ENCODE measurements at places on chromosomes 16 and 17. TPM values are rescaled to one million over a fixed set of nuclear protein-coding genes. Genes with fewer than 3 reads are reported as not detected.
A peak's percentile ranks its signal among the peaks of the same experiment; 100 is the strongest.

Gene SGCA
- polyA plus RNA-seq, result 5.5 TPM

Gene GLTPD2
- not detected for polyA plus RNA-seq

Gene EVPLL
- polyA plus RNA-seq, result not detected

Gene HAGH
- polyA plus RNA-seq, result 75.3 TPM

Gene KRT25
- polyA plus RNA-seq, result not detected

Gene SDK2
- polyA plus RNA-seq, result 0.27 TPM

Gene FBXW10
- polyA plus RNA-seq, result 1.4 TPM

Gene ACSM5
- polyA plus RNA-seq, result 4.4 TPM

Gene TSPAN10
- polyA plus RNA-seq, result 0.27 TPM

Gene ABCA3
- polyA plus RNA-seq, result 21.3 TPM

Gene APOH
- 0.32 TPM for polyA plus RNA-seq

Gene CDK5R1
- polyA plus RNA-seq, result 3.0 TPM

Gene CD7
- 1.1 TPM for polyA plus RNA-seq

Gene FBF1
- polyA plus RNA-seq, result 3.1 TPM

DNA sequence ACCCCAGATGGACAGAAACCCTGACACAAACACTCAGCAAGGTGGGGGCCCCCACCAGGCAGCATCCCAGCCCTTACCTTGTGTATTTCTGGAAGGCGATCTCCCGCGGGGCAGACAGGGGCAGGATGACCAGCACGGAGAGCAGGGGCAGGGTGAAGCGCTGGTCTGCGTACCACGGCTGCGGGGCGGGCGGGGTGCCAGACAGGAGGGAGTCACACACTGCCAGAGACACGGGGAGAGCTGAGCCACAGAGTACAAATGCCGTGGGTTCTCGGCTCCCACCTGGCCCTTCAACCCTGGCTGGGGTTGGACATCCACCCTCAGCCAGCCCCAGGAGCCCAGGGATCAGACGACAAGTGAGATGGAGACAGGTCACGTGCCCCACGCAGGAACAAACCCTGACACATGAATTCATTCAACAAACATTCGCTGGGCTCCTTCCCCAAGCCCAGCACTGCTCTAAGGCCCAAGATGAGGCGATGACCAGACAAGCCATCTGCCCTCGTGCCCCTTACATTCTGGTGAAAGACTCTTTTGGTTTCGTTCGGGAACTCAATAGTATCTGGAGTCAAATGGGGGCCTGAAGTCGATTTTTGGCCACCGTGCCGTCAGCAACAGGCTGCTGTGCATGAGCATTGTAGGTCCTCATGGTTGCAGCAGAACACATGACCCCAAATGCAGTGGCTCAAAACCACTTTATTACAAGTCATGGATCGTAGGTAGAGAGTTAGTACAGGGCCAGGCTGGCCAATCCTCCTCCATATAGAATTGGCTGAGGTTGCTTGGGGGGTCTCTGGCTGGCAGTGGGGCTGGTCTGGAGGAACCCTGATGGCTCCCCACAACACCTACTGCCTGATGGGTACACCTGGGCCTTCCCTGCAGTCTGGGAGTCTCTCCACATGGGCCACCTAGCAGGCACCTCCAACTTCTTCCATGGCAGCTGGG is 9.1 kb downstream of the SLC38A8 start:
- no peak overlapping the region for H3K27ac ChIP-seq
- no peak overlapping the region for H3K4me3 ChIP-seq
- no peaks in the 10 kb centered on the region for H3K27me3 ChIP-seq
- no peak for DNase-seq

DNA sequence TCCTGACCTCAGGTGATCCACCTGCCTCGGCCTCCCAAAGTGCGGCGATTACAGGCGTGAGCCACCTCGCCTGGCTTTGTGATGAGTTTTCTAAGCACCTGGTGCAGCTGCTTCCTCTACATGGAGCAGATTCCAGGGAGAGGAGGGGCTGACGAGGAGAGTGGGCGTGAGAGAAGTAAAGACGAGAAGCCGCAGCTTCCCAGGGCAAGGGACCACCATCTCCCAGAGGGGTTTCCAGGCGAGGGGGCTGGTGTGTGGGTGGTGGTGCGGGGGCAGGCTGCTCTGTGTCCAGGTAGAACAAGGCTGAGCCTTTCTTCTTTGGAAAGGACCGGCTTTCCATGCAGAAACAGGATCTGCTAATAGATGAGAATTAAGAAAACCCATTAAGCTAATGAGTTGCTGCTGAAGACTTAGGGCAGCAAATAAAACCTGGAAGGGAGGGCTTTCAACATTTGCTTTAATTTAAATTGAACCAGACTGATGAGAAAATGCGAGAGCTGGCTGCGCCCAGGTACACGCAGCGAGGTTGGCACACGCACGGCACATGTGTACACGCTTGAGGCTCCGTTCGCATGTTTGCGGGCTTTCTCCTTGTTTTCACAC is 236.7 kb downstream of the RBFOX3 start:
- H3K4me1 ChIP-seq, result no peaks in the 10 kb centered on the region
- no peaks in the 10 kb centered on the region for H3K27me3 ChIP-seq
- H3K27ac ChIP-seq, result no peak overlapping the region
- no peak overlapping the region for H3K4me3 ChIP-seq

GRCh38 chr17:41654678-41655607 is 30.6 kb upstream of the KRT17 start:
- no peaks in the 10 kb centered on the region for H3K27me3 ChIP-seq
- no peaks in the 10 kb centered on the region for H3K36me3 ChIP-seq
- no peak for DNase-seq
- H3K4me3 ChIP-seq, result no peak overlapping the region
- H3K4me1 ChIP-seq, result no peaks in the 10 kb centered on the region

GRCh38 chr16:9225527-9226316 is 134.3 kb downstream of the HAPSTR1 start:
- H3K36me3 ChIP-seq, result no peaks in the 10 kb centered on the region
- no peak for DNase-seq
- no peak overlapping the region for H3K4me3 ChIP-seq
- no peaks in the 10 kb centered on the region for H3K4me1 ChIP-seq

GRCh38 chr17:17684906-17685774 is 3.9 kb downstream of the RAI1 start:
- H3K27ac ChIP-seq, result peak overlapping the region; percentile 49
- no peak for DNase-seq
- peaks cover 21% of the 10 kb centered on the region for H3K4me1 ChIP-seq
- no peaks in the 10 kb centered on the region for H3K27me3 ChIP-seq
- no peak overlapping the region for H3K4me3 ChIP-seq

GRCh38 chr17:80260791-80261158 is at the start of gene RNF213:
RNF213 (plus strand) TSS chr17:80260852; CDS start chr17:80263682, 2,830 bp downstream.
- peak; percentile 63 for DNase-seq
- H3K4me3 ChIP-seq, result peak within 1 kb of the TSS; percentile 74
- H3K27me3 ChIP-seq, result no peaks in the 10 kb centered on the region

- DNase-seq, result no peak
- H3K4me3 ChIP-seq, result no peak overlapping the region
- H3K27me3 ChIP-seq, result no peaks in the 10 kb centered on the region
- H3K27ac ChIP-seq, result no peak overlapping the region
- H3K36me3 ChIP-seq, result no peaks in the 10 kb centered on the region
Measured at GRCh38 chr17:15290605-15291004, 25.5 kb upstream of the PMP22 start.

GRCh38 chr16:19522760-19523159 is 862 bp upstream of the GDE1 start:
- no peak for DNase-seq
- no peaks in the 10 kb centered on the region for H3K36me3 ChIP-seq
- peaks cover 37% of the 10 kb centered on the region for H3K4me1 ChIP-seq
- no peak overlapping the region for H3K27ac ChIP-seq

DNA sequence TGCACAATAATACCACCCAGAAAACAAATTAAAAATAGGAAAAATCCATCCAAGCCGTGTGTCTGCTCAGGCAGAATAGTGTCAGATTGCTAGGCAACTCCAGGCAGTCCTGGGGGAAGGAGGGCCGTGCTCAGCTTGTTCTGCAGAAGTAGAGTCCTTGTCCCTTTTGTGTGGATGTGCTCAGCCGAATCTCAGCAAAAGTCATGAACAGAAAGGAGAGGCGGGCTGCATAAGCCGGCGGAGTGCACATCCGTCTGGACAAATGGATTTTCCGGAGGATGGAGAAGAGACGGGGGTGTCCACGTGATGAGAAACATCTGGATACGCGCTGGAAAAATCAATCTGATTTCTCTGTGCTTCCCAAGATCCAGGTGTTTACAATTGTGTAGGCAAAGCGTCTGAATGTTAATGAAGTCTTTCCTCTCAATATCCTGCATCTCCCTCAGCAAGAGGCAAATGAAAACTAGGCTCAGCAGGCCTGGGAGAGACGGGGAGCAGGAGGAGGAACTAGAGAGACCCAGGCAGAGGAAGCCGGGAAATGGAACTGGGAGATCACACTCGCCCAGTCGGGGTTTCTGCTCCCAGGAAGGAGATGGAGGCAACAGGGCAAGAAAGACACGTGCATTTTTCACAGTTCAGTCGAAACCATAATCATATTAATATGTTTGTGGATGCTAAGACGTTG is 7.7 kb upstream of the RBFOX3 start:
- H3K36me3 ChIP-seq, result no peaks in the 10 kb centered on the region
- peaks cover 15% of the 10 kb centered on the region for H3K27me3 ChIP-seq
- H3K4me1 ChIP-seq, result no peaks in the 10 kb centered on the region
- no peak overlapping the region for H3K4me3 ChIP-seq
- no peak overlapping the region for H3K27ac ChIP-seq
- DNase-seq, result no peak

DNA sequence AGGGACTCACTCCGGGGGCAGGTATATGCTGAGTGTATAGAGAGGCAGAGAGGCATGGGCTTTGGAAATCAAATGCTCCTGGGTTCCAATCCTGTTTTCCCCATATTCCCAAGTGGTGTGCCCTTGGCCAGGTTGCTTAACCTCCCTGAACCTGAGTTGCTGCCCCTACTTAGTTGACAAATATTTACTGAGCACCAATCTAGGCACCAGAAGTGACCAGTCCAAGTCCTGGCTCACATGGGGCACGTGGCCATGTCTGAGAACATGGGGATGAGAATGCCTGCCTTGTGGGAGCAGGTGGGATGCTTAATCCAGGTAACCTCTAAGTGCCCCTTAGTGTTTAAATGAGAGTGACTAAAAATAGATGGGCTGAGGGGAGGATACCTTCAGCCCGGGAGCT is 4.2 kb downstream of the SOCS3 start:
- H3K4me3 ChIP-seq, result no peak overlapping the region
- no peaks in the 10 kb centered on the region for H3K27me3 ChIP-seq
- peaks cover 30% of the 10 kb centered on the region for H3K4me1 ChIP-seq
- H3K36me3 ChIP-seq, result no peaks in the 10 kb centered on the region
- H3K27ac ChIP-seq, result no peak overlapping the region

DNA sequence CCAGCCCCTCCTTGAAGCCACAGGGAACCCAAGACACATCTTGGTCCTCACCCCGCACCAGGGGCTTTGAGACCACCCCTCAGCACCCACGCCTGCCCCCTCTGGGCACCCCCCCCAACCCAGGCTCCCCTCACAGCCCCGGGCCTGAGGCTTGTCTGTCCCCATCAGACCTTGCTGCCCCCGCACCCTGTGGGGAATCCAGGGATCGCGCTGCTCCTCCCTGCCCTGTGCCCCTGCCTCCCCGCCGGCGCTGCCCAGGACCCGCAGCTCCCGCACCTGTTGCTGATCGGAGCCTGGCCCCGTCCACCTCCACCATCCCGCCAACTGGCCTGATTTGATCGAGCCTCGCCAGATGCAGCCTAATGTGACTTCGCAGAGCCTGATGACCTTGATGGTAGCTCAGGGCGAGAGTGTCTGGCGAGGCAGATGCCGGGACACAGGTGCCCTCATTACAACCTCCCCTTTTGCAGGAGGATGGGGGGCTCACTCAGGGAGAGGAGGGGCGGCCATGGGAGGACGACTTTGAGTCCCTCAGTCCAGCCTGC is 29.0 kb downstream of the SLC25A10 start:
- H3K27me3 ChIP-seq, result no peaks in the 10 kb centered on the region
- no peaks in the 10 kb centered on the region for H3K36me3 ChIP-seq

- no peak overlapping the region for H3K27ac ChIP-seq
- DNase-seq, result no peak
- H3K4me1 ChIP-seq, result no peaks in the 10 kb centered on the region
- no peaks in the 10 kb centered on the region for H3K27me3 ChIP-seq
Measured at GRCh38 chr16:4597174-4597573, 17.5 kb downstream of the UBALD1 start.

DNA sequence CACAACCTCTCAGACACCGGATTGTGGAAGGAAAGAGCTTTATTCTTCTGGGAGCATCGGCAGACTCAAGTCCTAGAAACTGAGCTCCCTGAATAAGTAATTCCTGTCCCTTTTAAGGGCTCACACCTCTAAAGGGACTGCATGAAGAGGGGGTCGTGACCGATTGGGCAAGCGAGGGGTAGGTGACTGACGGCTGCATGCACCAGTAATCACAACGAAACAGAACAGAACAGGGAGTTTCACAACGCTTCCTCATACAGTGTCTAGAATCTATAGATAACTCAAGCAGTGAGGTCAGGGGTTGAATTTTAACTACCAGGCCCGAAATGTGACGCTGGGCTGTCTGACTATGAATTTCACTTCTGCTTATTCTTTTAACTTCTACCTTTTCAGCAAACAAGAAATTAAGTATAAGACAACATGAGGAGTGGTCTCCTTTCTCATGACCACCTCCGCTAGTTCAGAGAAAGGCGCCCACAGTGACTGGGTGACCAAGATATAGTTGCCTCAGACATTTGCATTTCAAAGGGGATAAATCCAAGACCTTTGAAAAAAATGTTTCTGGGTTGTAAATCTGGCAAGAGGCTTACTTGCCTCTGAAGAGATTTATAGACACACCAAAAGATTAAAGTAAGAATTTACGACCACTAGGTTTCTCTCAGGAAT is 88.4 kb upstream of the ATF7IP2 start:
- no peaks in the 10 kb centered on the region for H3K4me1 ChIP-seq
- H3K4me3 ChIP-seq, result no peak overlapping the region
- DNase-seq, result no peak
- no peaks in the 10 kb centered on the region for H3K36me3 ChIP-seq
- H3K27me3 ChIP-seq, result no peaks in the 10 kb centered on the region

GRCh38 chr16:68844211-68844564 is 857 bp downstream of the TANGO6 start:
- no peak overlapping the region for H3K4me3 ChIP-seq
- no peak for DNase-seq
- no peaks in the 10 kb centered on the region for H3K36me3 ChIP-seq
- H3K27ac ChIP-seq, result peak overlapping the region; percentile 75
- H3K27me3 ChIP-seq, result no peaks in the 10 kb centered on the region
- H3K4me1 ChIP-seq, result peaks cover 5% of the 10 kb centered on the region

DNA sequence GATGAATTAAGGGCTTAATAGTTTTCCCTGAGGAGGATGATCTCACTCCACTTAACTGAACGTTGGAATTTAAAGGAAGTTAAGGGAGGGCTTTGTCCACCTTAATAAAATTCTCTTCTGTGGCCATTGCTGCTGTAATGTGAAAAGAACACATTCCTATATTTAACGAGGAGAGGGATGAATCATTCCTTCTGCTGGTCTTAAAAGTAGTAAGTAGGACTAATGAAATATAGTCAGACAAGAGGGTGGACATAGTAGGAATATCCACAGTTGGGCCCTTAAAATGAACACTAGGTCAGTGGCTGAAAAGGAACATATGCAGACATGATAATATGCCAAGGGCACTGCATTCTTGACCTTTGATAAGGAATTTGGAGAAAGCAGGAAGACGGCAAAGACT is 405.6 kb downstream of the PMP22 start:
- no peak overlapping the region for H3K27ac ChIP-seq
- no peak overlapping the region for H3K4me3 ChIP-seq
- H3K4me1 ChIP-seq, result no peaks in the 10 kb centered on the region
- H3K27me3 ChIP-seq, result no peaks in the 10 kb centered on the region
